ENCODE measurements at places on chromosomes 4 and X. TPM values are rescaled to one million over a fixed set of nuclear protein-coding genes. Genes with fewer than 3 reads are reported as not detected.

DNA sequence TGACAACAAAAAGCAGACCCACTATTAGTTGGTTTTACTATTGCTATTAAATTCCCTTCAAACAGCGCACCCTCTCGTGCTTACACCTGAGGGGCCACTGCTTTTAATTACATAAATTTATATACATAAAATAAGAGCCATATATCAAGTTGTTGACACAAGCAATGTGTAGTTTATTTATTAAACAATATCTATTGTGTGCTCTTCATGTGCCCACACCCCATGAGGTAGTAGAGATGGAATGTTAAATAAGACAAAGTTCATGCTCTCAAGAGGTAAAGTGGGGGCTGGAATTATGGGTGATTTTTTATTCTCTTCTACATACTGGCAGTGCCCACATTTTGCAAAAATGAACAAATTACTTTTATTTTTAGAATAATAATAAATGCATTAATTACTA lies 47.3 kb downstream of the KCNIP4 start:
- DNase-seq: no peak

DNA sequence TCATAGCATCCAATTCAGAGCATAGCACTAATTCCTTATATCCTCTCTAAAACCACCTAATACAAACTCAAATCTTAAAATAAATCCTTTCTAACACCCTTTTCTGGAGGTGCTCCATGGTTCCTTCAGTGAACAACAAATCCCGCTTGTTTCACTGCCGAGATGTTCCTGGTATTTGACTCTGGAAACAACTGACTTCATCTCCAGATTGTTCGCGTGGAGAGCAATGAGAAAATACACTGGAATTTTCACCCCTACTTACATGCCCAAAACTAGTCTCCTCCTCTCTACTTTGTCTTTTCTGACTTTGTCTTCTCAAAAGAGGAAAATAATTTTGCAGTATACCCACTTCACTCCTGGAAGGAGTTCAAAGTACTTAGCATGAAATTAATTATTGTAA lies 129.0 kb downstream of the PLS3 start:
- no peak for DNase-seq

DNA sequence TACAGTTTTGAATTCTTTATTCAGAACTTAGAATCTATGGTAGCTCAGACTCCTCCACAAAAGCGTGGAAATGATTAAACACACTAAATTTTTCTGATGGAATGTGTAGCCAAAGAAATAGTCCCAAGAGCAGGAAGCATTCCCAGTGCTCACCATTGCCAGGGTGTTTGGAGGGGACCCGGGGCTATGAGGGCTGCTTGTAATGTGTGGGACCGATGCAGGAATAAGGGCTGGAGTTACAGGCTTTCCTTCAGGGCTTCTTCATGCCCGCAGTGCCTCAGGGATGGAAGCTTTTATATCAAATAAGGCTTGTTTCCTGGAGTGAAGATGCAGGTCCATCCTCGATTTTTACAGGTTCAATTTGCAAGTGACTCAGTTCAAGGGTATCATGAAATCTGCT lies 25.8 kb downstream of the WWC2 start:
- no peak for DNase-seq

The JAKMIP1 gene
- total RNA-seq: 0.40 TPM

The HTRA3 gene
- total RNA-seq: 0.27 TPM

GRCh38 chrX:133681897-133682296 lies 266.6 kb upstream of the GPC4 start:
- DNase-seq: no peak

- DNase-seq: peak; percentile 0
Observed at GRCh38 chr4:2320746-2321145, 58.8 kb upstream of the MXD4 start.

DNA sequence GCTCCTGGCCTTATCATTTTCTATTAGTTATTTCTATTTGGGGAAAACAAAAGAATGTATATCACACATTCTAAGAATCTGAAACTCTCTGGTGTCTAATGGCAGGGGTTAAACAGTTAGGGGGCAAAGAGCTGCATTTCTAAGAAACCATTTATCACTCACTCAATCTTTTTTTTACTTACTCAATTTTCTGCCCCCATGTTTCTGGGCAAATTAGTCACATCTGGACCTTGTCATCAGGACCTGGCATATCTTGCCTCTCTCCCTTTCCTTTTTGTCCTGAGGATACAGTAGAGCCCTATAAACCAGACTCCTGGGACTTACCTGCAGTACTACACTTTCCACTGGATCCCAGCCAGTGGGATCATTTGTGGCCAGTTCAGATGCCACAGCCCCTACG lies 89.1 kb downstream of the ANXA3 start:
- DNase-seq: no peak

GRCh38 chr4:113181289-113182007 lies 132.0 kb downstream of the ANK2 start:
- DNase-seq: no peak

DNA sequence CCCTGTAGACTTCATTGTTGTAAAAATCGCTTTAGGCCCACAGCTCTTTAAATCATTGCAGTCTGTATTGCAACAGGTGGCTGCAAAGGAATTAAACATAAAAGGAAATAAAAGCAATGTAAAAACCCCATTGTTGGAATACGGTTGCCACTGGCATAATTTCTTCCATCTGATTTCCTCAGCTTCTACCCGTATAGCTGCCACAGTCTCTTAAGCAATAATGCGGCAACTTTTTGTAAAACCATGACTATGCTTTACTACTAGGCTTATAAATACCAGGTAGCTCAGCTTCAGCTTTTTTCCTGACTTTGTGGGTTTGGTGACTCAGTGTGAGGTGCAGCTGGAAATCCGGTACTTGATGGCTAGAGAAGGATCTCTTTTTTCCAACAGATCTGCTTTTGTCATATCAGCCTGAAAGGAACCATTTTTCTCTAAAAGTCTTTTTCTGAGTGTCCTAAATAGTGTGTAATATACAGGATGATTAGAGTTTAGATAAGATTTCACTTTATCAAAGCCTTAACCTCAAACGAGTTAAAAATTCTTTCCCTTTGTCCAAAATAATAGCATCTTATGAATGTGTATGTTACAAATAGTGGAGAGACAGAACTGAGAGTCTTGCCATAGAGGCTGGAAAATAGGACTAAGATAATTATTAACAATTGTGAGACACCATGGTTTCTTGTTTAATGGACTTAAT lies 268.0 kb downstream of the ADGRL3 start:
- peak; percentile 49 for DNase-seq

The P2RY10 gene
- not detected for total RNA-seq

Data from Daoy (cell line).